Pons (tissue), 1 donor: ENCODE measurements at places on chromosomes 16 and 17.

- DNase-seq = no peak
Observed at GRCh38 chr16:56993204-56993603, 3.8 kb downstream of the NLRC5 start.

DNA sequence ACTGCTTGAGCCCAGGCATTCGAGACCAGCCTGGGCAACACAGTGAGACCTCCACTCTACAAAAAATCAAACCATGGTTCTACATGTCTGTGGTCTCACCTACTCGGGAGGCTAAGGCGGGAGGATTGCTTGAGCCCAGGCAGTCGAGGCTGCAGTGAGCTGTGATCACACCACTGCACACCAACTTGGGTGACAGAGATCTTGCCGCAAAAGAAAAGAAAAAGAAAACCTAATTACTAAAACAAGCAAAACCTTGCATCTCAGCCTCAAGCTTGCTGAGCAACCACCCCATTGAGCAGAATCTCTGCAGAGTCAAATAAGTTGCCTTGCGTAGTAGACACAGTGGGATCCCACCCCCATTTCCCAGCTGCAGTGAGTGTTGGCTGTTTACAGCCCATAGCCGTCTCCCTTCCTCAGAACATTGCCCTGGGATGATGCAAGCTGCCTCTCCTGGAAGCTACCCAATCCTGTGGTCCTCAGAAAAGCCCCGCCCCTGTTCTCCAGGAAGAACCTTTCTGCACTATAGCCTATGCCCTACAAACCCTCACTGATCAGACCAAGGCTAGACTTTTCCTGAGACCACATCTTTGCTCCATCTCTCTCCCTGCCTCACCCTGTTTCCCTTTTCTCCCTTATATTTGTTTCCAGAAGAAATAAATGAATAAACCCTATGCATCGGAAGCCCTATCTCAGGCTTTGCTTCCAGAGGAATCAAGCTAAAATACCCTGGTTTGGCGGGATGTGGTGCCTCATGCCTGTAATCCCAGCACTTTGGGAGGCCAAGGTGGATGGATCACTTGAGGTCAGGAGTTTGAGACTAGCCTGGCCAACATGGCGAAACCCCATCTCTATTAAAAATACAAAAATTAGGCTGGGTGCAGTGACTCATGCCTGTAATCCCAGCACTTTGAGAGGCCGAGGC is 16.7 kb upstream of the ERN2 start:
- no peak for DNase-seq

DNA sequence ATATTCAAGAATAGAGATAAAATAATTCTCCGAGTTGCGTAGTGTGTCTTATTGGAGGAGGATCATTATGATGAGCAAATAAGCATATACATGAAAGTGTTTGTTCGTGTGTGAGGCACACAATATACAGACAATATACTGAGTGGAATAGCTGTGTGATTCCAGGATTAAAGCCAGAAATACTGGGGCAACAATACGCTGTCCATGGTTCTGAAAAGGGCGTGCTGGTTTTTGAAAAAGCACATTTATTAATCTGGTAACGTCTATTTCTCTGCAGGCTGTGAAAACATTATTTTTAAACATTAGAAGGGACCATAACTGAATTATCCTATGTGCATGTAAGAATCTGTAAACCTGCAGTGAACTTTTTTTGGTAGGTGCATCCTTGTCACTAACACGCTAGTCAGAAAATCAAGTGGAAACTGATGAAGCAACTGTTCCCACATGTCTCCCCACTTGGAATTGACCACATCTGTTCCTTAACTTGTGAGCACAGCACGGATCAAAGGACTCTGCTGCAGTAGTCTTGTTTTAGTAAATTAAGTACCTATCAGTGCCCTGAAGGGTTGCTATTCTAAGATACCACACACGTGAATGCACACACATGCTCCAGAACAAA is 346.0 kb downstream of the GRIN2A start:
- peak; percentile 56 for DNase-seq

- peak; percentile 48 for DNase-seq
Observed at GRCh38 chr17:79045842-79046196, 21.9 kb downstream of the C1QTNF1 start.

GRCh38 chr17:9402590-9403199 is 172.9 kb downstream of the STX8 start:
- peak; percentile 12 for DNase-seq

DNA sequence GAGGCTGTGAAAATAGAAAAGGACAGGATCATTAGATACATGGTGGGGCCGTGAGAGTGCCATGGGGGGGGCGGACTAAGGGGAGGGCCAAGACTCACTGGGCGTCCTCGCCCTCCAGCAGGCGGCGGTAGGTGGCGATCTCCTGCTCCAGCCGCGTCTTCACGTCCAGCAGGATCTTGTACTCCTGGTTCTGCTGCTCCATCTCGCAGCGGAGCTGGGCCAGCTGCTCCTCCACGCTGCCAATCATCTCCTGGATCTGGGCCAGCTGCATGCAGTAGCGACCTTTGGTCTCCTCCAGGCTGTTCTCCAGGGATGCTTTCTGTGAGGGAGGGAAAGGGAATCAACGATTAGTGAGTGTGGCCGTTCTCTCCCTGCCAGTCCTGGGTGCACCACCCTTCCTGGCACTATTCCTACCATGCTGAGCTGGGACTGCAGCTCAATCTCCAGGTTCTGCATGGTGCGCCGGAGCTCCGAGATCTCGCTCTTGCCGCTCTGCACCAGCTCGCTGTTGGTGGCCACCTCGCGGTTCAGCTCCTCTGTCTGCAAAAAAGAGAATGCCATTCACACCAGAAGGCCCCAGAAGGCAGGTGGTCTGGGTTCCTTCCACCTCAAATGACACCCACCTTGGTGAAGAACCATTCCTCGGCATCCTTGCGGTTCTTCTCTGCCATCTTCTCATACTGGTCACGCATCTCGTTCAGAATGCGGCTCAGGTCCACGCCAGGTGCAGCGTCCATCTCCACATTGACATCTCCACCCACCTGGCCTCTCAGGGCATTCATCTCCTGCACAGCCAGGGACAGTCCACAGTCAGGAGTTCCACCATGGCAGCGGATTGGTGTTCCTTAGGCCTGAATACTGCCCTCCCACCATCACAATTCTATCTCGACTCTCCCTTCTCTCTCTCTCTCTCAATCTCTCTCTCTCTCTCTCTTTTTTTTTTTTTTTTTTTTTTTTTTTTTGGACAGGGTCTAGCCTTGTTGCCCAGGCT is 3.3 kb downstream of the KRT14 start:
- DNase-seq = no peak

DNA sequence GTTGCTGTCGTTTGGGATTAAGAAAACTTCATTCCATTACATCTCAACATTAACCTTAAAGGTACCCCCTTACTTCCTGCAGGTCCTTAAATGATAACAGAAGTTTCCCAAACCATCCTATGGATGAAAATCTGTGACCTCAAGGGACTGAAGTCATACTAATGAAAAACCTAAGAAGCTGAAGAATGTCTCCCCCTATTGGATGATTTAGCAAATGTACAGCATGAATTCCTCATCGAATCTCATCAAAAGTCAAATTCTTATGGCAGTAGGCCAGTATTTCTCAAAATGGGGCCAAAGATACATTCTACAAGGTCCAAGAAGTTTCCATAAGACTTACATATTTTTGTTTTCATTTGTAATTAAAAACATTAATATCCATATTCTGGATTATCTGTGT is 13.5 kb downstream of the SCO1 start:
- DNase-seq = no peak

GRCh38 chr17:64920026-64920418 is 744 bp upstream of the LRRC37A3 start:
- peak; percentile 46 for DNase-seq

DNA sequence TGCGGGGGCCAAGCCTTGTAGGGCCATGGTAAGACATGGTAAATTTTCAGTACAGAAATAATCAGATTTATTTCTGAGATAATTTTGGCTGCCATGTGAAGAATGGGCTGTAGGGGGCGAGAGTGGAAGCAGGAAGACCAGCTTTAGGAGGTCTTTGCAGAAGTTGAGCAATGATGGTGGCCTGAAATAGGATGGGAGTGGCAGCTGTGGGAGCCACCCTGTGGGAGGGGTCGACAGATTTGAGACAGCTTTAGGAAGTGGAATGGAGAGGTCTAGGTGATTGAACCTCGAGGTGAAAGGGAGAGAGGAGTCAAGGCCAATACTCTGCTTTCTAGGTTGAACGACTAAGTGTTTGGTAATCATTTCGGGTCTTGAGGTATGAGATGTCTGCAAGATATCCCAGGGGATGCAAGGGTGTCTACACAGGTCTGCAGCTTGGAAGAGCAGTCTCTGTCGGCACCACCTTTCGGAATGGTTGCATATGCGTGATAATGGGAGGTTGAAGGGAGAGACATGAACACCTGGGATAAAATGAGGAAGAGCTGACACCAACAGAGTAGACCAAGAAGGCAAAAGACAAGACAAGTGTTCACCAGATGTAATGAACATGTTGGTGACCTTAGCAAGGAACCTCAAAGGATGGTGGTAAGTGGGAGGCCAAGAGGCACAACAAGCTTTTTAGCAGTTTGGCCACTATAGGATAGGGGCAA is 4.2 kb upstream of the ATXN7L3 start:
- no peak for DNase-seq

DNA sequence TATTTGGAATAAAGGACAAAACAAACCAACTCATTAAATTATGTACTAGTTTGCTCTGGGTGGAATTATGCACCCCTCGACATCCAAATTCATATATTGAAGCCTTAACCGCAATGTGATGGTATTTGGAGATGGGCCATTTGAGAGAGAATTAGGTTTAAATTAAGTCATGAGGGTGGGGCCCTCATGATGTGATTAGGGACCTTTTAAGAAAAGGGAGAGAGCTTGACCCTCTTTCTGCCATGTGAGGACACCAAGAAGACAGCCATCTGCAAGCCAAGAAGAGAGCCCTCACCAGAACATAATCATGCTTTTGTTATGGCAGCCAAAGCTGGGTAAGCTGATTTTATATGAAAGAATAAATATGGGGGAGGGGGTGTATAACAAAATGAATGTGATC is 2.0 kb downstream of the C16orf87 start:
- DNase-seq = peak; percentile 32

DNA sequence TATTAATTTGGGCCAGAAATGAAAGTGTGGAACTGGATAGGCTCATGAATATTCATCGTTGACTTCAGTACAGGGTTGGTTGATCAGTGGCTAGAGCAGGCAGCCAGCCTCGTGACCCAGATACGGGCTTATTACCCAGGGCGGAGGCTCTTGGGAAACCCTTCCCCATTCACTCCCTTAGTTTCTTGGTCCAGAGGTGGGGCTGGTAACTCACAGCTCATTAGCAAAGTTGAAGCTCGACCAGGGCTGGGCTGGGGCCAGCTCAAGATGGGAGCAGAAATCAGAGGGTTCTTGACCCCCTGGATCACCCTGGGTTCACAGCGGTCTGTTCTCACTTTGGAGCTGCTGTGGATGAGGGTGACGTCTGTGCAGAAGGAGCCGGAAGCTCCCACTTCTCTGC is 44.6 kb upstream of the GSE1 start:
- no peak for DNase-seq

GRCh38 chr17:8481703-8482102 is 46.0 kb downstream of the NDEL1 start:
- no peak for DNase-seq

GRCh38 chr16:20763461-20764232 is at the start of gene ACSM3:
Gene ACSM3 (plus strand): TSS chr16:20764014. CDS start chr16:20770035, 6,021 bp downstream.
- DNase-seq = peak; percentile 78

DNA sequence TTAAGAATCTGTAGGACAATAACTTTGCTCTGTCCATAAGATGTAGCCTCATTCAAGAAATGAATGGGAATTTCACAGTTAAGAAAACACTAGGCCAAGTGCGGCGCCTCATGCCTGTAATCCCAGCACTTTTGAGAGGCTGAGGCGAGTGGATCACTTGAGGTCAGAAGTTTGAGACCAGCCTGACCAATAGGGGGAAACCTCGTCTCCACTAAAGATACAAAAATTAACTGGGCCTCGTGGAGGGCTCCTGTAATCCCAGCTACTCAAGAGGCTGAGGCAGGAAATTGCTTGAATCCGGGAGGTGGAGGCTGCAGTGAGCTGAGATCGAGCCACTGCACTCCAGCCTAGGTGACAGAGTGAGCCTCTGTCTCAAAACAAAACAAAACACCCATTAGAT is 19.9 kb upstream of the RSL1D1 start:
- DNase-seq = no peak

DNA sequence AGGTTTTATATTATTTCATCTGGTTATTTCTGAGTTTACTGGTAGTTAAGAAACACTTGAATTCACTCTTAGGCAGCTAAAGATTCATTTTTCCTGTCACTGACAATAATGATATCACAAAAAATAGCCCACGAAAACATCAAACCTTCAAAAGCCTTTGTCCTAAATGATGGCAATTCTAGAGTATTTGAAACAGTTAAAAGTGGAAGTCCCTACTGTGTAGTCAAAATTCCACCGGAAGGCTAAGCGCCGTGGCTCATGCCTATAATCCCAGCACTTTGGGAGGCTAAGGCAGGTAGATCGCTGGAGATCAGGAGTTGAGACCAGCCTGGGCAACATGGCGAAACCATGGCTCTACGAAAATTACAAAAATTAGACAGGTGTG is 103.5 kb downstream of the HIC1 start:
- DNase-seq = no peak

DNA sequence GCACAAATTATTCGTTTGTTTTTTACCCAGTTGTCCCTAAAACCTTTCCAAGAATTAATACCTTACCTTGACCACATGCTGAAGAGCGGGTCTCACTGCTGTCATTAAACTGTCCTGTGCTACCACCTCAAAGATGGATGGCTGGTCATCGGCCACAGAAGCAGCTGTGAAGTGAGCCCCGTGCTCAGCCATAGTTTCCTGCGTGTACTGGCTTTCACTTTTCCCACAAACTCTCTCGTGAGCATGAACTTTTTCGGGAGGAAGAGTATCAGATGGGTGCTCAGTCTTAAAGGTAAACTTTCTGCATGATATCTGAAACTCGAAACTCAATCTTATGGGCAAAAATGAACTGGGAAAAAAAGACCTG is 558 bp downstream of the PEX12 start:
- DNase-seq = no peak
